ENCODE measurements at places on chromosomes 11 and 22.

- no peak for DNase-seq
These were observed 227.0 kb upstream of the POU2AF2 start for GRCh38 chr11:111018566-111018965.

- DNase-seq = no peak
These were observed 158.5 kb downstream of the CCDC34 start for GRCh38 chr11:27204529-27204928.

- no peak for DNase-seq
These were observed 19.6 kb downstream of the PPFIBP2 start for GRCh38 chr11:7533199-7534041.

DNA sequence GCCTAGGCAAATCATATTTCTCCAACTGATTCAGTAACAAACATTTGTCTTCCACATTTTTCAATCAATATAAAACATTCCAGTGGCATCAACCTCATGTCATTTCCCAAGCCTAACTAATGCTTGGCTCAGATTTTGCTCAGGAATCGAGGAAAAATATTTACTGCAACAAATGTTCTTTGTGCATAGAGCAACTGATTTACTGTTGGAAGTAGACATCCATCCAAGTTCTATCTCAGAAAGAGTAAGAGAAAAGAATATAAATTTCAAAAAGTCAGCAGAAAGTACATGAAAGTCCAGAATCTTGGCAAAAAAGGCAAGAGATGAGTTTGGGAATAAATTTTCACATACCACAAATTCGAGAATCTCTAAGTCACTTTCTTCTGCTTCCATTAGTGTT, 2245.0 kb upstream of the RAG2 start:
- no peak for DNase-seq

DNA sequence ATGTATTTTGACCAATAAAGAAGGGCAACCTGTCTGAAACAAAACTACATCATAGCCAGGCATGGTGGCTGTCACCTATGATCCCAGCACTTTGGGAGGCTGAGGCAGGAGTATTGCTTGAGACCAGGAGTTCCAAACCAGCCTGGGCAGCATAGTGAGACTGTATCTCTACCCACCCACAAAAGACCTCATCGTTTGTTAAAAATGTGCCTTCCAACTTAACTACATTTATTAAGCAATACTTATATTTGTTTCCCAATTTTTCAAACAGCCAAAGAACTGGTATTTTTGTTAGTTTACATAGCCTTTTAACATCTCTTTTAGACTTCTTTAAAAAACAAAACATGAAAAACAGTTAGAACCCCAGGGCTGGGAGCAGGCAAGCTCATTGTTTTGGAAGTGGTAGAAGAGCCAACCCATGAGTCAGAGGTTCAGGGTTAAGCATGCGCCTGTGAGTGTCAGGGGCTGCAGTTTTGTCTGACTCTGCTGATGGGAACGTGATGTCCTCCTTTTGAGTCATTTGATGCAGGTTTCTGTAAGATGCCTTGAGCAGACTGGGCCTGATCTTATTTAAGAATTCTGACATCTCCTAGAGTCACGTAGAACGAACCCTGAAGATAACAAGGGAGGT, 53.9 kb upstream of the CRTAM start:
- peak; percentile 74 for DNase-seq

- peak; percentile 43 for DNase-seq
These were observed 62.4 kb upstream of the BMAL1 start for GRCh38 chr11:13215149-13215548.

DNA sequence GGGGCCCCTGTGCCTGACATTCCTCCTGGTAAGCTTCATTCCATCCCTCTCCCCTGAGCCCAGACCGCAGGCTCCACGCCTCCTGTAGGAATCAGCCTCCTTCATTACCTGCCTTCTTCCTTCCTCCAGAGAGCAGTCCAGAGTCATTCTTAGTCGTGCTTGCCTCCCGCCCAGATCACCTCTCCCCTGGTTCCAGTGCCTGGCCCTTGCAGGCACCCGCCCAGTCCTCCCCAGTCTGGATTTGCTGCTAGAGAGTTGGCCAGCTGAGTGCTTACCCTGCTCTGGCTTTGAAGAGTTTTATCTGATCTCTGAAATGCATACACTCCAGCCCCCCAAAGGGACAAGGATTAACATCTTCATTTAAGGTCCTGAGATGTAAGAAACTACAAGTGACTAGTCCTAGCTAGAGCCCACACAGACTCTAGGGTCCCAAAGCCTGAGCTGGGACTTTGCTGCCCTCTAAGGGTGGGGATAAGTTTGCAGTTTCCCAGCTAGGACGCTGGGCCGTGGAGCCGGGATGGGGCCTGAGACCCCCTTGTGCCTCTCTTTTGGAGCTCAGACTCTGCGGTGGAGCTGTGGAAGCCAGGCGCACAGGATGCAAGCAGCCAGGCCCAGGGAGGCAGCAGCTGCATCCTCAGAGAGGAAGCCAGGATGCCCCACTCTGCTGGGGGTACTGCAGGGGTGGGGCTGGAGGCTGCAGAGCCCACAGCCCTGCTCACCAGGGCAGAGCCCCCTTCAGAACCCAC, 1.6 kb downstream of the NR1H3 start:
- no peak for DNase-seq

- DNase-seq = no peak
These were observed 93.5 kb downstream of the GRAMD1B start for GRCh38 chr11:123523539-123523938.

- no peak for DNase-seq
These were observed 18.5 kb downstream of the IRF7 start for GRCh38 chr11:597166-597725.

- DNase-seq = no peak
These were observed 945.3 kb downstream of the NTM start for GRCh38 chr11:132315696-132316095.

DNA sequence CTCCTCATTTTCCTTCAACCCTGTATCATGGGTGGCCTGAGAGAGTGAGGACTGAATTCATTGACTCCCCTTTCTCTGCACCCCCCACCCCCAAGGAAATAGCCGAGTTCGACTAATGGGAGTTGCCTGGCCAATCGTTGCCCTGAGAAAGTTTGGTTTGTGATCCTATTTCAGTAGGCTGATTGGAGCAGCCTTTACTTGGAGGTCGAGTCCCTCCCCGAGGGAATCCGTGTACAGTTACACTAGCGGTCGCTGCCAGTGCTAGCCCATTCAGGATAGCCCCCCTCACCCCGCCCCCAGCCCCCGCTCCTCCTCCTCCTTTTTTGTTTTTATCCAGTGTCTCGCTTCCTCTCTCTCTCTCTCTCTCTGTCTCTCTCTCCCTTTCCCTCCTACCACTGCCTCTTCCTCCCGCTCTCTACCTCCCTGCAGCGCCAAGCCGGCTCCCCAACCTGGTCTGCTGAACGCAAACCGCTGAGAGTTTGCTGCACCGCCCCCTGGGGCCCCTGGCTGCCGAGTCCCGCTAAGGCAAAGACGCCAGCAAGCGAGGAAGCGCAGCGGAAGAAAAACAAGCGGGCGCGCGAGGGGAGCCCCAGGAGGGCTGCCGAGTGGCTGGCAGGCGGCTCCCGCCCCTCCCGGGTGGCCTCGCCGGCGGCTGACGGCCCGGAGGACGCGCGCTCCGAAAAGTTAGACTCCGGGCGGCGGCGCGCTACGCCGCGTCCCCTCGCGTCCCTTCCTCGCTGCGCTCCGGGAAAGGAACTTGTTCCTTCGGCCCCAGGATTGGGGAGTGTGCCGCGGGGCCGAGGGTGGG, at the start of gene GRAMD1B:
Gene GRAMD1B, plus strand, starts transcription at position 357 of the 808 bp plus-strand sequence. CDS start 524 bp downstream, outside the sequence.
- DNase-seq = peak; percentile 44

- peak; percentile 73 for DNase-seq
These were observed 22.1 kb downstream of the RIBC2 start for GRCh38 chr22:45435544-45436139.

DNA sequence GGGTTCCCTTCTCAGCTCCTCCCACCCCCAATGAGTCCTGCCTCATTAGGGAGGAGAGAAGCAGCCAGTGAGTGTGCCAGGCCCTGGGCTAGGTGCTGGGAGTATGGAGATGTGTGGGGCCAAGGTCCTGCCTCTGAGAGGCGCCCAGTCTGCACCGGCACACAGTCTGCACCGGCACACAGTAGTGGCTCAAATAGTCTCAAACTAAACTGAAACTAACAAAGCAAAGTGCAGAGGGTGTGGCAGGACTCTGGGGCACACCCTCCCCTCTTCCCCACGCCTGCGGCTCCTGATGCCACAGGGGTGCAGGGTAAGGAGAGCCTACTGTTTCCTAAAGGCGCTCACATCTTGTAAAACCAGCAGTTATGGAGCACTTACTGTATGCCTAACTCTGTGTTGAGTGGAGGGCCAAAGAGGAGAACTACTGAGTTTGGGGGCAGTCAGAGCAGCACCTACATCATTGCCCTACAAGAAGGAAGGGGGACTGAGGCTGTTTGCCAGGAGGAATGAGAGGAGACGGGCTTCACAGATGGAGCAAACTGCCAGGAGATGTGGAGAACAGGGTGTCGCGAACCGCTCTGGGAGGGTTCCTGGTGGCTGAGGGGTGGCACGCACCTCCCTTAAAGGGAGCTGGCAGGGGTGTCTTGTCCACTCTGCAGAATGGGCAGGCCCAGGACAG, 939 bp upstream of the SH3BP1 start:
- no peak for DNase-seq

DNA sequence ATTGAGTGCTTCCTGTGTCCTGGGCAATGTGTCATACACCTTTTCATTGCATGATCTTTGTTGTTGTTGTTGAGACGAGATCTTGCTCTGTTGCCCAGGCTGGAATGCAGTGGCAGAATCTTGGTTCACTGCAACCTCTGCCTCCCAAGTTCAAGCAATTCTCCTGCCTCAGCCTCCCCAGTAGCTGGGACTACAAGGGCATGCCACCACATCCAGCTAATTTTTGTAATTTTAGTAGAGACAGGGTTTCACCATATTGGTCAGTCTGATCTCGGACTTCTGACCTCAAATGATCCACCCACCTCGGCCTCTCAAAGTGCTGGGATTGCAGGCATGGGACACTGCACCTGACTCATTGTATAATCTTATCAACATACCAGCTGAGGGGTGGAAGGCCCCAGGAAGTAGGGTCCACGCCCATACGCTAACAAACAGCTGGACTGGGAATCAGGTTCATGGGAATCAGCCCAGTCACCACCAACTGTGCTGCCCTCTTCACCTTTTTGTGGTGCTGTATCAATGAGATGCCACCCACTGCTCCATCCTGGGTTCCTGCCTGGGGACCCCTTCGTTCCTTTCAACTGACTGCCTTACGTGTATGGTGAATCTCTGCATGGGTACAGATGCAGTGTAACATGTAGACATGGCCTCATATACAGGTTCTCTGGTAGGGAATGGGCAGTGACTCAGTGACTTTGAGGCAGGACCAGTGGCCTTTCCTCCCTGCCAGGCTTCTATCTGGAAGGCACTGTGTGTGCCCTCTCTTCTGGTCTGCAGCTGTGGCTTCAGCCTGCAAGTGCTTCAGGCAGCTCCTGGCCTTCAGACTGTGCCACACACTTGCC, 32.5 kb upstream of the YWHAH start:
- DNase-seq = no peak

DNA sequence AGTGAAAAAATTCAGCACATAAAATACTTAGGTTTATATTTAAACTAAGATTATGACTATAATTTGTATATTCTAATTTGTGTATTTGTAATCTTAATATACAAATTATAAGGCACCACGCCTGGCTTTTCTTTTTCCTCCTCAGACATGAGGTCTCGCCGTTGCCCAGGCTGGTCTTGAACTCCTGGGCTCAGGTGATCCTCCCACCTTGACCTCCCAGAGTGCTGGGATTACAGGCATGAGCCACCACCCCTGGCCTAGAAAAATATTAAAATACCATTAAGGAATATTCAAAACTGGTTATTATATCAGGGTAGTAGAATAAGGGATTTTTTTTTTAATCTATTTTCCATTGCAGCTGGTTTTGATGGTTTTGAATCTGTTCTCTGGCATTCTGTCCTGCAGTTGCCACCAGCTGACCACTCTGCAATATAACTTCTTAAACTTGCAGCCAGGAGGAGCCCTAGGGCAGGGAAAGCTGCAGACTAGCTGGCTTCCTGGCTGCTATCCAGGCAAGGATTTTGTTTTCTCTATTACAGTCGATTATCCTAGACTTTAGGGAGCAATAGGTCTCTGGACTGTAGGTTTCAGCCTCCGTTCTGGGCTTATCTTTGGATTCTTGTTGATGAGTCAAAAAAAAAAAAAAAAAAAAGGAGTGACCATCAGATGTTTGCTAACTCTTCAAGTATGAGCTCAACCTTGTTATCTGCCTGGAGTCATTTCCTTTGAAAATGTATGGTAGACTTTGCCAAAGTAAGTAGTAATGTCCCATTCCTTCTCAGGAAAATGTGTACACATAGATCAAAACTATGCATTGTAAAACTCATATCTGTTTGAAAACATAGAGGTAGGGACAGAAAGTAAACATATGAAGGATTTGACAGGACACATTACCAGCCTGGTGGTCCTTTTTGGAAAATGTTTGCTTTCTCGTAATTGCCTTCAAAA, 13.2 kb downstream of the POLA2 start:
- DNase-seq = peak; percentile 97

DNA sequence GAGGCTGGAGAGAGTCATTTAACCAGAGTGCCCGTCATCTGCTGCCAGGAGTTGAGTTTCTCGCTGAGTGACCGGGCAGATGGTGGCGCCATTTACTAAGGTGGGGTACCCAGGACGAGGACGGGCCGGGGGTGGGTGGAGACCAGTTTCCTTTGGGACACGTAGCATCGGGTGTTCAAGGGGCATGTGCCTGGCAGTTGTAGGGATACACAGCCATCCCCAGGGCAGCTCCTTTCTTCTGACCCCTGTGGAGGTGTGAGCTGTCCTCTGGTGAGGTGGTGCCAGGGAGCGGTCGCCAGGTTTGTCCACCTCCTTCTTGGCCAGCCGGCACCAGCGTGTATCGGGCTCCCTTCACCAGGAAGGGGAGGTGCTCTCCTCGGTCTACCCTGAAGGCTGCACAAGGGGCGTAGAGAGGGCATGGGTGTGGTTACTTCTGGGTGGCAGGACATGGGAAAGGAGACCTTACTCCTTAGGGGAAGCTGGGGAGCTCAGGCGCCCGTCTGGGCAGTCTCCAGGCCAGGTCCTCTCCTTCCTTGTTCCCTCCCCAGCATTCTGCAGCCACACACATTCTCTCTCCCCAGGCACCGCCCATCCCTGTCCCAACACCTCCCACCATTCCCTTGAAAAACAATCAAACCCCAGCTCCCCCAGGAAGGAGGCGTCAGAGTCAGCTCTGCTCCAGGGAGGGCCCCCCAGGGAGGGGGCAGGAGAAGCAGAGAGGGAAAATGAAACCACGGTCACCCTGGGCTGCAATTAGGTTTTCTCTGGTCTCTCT, 10.3 kb upstream of the MB start:
- peak; percentile 75 for DNase-seq

DNA sequence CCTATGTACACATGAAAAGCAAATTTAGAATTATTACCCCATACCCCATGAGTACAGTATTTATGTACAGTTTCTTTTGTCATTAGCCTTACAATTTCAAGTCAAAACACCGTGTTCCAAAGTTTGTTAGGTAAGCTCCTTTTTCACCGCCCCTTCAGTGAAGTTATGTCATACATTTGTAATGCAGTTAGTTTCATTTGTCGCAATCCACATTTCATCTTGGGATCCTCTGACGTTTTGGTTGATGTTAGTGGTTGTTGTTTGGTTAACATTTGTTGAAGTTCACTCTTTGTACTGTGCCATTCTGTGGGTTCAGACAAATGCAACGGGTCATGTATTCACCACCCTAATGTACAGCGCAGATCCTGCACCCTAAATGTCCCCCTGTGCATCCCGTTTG, 45.2 kb downstream of the ARHGEF12 start:
- no peak for DNase-seq

Data from AG09309 (cell line).